ENCODE measurements at places on chromosomes 7 and 10.

DNA sequence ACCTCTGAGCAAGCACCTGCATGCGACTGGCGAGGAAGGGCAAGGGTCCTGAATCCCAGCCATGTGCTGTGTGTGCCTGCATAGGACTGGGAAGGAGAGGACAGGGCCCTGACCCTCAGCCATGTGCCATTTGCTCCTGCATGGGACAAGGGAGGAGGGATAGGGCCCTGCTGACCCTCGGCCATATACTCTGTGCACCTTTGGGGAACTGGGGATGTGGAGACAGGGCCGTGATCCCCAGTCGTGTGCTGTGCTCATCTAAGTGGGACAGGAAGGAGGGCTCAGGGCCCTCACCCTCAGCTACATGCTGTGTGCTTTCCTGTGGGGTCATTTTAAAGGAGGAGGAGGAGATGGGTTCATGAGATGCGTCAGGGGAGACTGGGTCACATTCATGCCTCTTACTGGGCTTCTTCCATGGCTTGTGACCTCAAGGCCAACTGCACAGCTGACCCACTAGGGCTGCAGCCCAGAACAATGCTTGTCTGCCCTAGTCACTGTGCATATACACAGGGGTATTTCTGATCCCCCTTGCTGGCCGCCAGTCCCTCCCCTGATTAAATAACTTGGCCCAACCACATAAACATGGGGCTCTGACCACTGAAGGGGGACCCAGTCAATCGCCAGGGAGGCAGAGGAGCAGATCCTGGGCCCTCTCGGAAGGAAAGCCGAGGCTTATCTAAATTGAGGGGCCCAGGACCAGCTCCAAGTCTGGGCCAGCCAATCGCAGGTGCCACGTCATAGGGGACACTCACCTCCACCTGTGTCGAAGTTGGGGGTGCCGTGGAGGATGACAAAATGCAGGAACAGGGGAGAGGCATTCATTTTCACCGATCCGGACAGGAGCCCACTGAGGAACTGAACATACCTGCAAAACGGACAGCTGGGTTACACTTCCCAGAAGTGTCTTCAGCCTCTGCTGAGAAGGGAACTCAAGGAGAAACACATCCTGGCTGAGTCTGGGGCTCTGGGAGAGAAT, 167.3 kb downstream of the TNS3 start:
- no peak for DNase-seq

GRCh38 chr7:1643270-1644092, 26.6 kb upstream of the ELFN1 start:
- no peak for DNase-seq

DNA sequence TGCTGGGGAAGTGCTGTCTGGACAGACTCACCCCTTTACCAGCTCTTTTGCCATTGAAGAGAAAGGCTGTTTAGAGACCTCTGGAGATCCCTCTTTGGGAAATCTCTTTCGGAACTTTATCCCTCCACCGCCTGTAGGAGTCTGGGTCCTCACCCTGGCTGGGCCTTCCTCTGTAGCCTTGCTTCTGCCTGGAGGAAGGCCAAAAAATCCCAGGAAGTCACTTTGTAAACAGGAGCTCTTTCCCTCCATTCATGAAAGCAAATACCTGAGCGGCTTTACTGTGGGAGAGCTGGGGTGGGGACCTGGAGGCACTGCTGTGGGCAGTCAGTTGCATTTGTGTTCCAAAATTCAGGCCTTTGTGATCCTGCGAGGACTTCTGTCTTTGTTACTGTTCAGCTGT, 126.2 kb downstream of the KLF6 start:
- DNase-seq = no peak

GRCh38 chr7:26910221-26910620, 45.8 kb upstream of the SKAP2 start:
- no peak for DNase-seq

- DNase-seq = no peak
Measured at GRCh38 chr10:116251602-116252395, 21.2 kb downstream of the GFRA1 start.

GRCh38 chr10:12541446-12542067, 192.2 kb downstream of the CAMK1D start:
- no peak for DNase-seq

Measured in stimulated activated CD4-positive, alpha-beta T cell treated with anti-CD3 and anti-CD28 coated beads, TNF-alpha, amount 100 ng/mL, for 24 hours (primary cell).